ENCODE measurements at places on chromosomes 13 and 19.

- H3K27me3 ChIP-seq = peaks cover 24% of the 10 kb centered on the region
- no peaks in the 10 kb centered on the region for H3K4me1 ChIP-seq
- H3K36me3 ChIP-seq = no peaks in the 10 kb centered on the region
- H3K4me3 ChIP-seq = no peak overlapping the region
- no peak for DNase-seq
Measured at GRCh38 chr19:31445406-31445805, 96.2 kb upstream of the TSHZ3 start.

GRCh38 chr13:27857282-27857681, 62.5 kb upstream of the PDX1 start:
- DNase-seq = no peak
- H3K36me3 ChIP-seq = no peaks in the 10 kb centered on the region
- no peak overlapping the region for H3K27ac ChIP-seq
- peaks cover 43% of the 10 kb centered on the region for H3K27me3 ChIP-seq
- H3K4me1 ChIP-seq = no peaks in the 10 kb centered on the region
- H3K4me3 ChIP-seq = no peak overlapping the region

DNA sequence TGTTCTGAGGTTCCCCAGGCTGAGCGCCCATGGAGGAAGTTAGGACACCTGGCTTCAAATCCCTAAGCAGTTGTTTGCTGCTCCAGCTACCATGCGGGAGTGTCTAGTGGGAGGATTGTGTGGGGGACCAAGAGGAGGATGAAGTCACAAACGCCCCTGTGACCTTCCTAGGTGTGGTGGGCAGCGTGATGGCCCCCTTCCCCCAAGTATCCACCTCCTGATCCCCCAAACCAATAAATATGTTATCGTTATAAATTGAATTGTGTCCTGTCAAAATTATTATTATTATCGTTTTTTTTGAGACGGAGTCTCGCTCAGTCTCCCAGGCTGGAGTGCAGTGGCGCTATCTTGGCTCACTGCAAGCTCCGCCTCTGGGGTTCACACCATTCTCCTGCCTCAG, at the start of gene SLC25A41:
Gene SLC25A41, minus strand, starts transcription at position 101 of the 400 bp plus-strand sequence. Its CDS starts 70 bp downstream, at position 31.
- no peaks in the 10 kb centered on the region for H3K27me3 ChIP-seq
- H3K36me3 ChIP-seq = no peaks in the 10 kb centered on the region
- no peak for DNase-seq
- H3K27ac ChIP-seq = no peak within 1 kb of the TSS
- H3K4me3 ChIP-seq = no peak within 1 kb of the TSS

GRCh38 chr19:45099467-45100191, 6.7 kb downstream of the PPP1R37 start:
- peak overlapping the region; percentile 72 for H3K27ac ChIP-seq
- no peak overlapping the region for H3K4me3 ChIP-seq
- no peaks in the 10 kb centered on the region for H3K36me3 ChIP-seq

DNA sequence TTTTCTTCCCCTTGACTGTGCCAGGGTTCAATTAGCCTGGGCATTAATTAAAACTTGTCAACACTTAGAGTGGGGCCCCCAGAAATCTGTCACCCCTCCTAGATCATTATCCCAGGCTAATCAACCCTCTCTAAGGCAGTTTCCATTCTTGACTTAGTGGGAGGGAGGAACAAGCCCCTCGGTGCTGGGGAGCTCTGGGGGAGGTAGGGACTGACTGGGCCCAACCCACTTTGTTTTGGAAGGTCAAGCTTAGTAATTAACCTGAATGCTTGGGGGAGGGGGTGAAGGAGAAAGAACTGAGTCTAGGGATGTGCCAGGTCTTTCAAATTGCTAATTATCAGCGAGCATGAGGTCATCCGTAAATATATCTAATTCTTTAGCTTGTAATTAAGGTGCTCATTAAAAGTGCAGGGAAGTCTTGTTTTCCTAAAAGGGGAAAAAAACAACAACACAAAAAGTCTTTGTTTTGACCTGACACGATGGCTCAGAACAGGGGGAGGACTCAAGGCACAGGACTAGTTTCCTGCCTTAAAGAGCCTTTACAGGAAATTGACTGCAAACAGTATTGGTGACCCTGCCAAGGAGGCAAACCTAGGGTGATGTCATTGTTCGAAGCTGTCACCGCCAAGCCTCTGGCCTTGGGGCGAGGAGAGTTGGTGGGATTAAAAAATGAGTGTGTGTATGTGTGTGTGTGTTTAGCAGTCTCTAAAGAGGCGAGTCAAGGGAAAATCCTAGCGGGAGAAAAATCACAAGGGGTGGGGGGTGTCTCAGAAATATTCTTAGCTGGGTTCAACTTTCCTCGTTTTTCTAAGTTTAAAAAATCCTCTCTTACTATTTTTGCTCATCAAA, 19.4 kb downstream of the ACTN4 start:
- no peak for DNase-seq
- peaks cover 38% of the 10 kb centered on the region for H3K4me1 ChIP-seq
- peaks cover 10% of the 10 kb centered on the region for H3K27me3 ChIP-seq

DNA sequence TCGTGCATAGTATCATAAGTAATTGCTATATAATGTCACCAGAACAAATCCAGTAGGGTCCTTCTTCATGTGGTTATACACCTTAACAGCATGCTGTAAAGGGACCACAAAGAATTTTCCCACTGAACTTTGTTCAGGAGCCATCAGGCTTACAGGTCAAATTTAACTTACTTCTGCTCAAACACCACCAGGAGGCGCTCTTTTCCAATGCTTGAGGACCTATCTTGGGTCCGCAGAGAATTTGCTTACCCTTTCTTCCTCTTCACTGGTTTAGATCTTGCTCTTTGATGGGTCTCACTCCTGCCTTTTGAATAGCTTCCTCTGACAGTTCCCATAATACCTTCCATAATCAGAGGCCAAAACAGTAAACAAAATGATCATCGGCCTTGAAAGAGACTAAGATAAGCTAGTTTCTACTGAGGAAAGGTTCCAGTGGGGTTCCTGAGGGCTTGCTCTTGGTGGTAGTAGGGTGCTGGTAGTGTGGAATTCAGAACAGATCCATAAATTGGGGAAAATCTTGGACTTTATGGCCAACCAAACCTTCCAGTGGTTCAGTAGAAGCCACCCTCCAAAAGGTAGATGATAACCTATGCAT, 37.4 kb downstream of the SCGB2B2 start:
- H3K27ac ChIP-seq = no peak overlapping the region
- peak; percentile 37 for DNase-seq
- peaks cover 5% of the 10 kb centered on the region for H3K4me1 ChIP-seq
- peaks cover 1% of the 10 kb centered on the region for H3K27me3 ChIP-seq
- no peak overlapping the region for H3K4me3 ChIP-seq

DNA sequence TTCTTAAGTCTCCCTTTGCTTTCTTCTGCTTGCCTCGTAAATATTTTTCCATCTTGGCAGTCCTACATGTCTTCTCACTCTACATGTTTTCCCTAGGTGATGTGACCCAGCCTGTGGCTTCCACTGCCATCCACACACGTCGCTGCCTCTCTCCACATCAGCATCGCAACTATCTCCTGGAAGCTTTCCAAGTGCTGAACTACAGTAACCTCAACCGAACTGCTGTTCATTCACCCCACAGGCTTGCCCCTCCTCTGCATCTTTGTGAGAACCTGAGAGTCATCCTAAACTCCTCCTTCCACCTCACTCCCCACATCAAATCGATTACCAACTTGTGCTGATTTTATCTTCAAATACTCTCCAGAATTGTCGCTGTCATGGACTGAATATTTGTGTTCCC, 41.2 kb upstream of the USPL1 start:
- DNase-seq = peak; percentile 75
- no peak overlapping the region for H3K27ac ChIP-seq
- H3K4me3 ChIP-seq = peak overlapping the region; percentile 16
- H3K27me3 ChIP-seq = no peaks in the 10 kb centered on the region
- peaks cover 26% of the 10 kb centered on the region for H3K4me1 ChIP-seq

GRCh38 chr13:106916329-106916976, 348.5 kb upstream of the ARGLU1 start:
- peak overlapping the region; percentile 62 for H3K4me3 ChIP-seq
- no peak overlapping the region for H3K27ac ChIP-seq
- DNase-seq = no peak
- H3K36me3 ChIP-seq = no peaks in the 10 kb centered on the region

DNA sequence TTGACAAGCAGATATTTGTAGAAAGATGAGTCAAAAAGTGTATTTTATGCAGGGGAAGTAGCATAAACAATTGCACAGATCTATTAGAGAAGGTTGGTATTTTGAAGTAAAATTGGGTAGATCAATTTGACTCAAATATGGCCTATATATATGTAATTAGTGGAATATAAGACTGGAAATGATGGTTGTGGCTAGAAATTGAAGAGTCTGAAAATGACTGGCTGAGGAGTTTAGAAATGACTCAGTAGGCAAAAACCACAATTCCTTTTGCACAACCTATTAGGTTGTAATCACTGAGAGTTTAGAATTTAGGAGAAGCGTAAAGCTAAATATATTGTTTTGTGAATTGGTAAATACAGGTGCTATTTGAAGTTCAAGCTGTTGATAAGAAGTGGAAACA, 622.6 kb upstream of the PCDH20 start:
- no peak overlapping the region for H3K27ac ChIP-seq
- H3K27me3 ChIP-seq = no peaks in the 10 kb centered on the region
- H3K4me1 ChIP-seq = no peaks in the 10 kb centered on the region
- no peaks in the 10 kb centered on the region for H3K36me3 ChIP-seq
- no peak for DNase-seq
- H3K4me3 ChIP-seq = no peak overlapping the region

GRCh38 chr13:45833242-45833641, 18.3 kb downstream of the SIAH3 start:
- H3K27me3 ChIP-seq = no peaks in the 10 kb centered on the region
- H3K36me3 ChIP-seq = no peaks in the 10 kb centered on the region
- H3K27ac ChIP-seq = no peak overlapping the region

- no peak overlapping the region for H3K4me3 ChIP-seq
- peaks cover 17% of the 10 kb centered on the region for H3K36me3 ChIP-seq
- no peaks in the 10 kb centered on the region for H3K27me3 ChIP-seq
- no peak overlapping the region for H3K27ac ChIP-seq
- no peak for DNase-seq
- peaks cover 4% of the 10 kb centered on the region for H3K4me1 ChIP-seq
Measured at GRCh38 chr13:100428986-100429385, 159.6 kb downstream of the GGACT start.

- H3K27me3 ChIP-seq = peaks cover 12% of the 10 kb centered on the region
- H3K27ac ChIP-seq = peak overlapping the region; percentile 96
- DNase-seq = no peak
Measured at GRCh38 chr19:44499559-44499958, 763 bp downstream of the ZNF180 start.

GRCh38 chr19:53546758-53547513, 9.0 kb downstream of the ZNF331 start:
- peak overlapping the region; percentile 31 for H3K4me3 ChIP-seq
- H3K36me3 ChIP-seq = peaks cover 66% of the 10 kb centered on the region
- no peaks in the 10 kb centered on the region for H3K27me3 ChIP-seq

GRCh38 chr13:32262165-32262564, 53.0 kb downstream of the ZAR1L start:
- H3K36me3 ChIP-seq = no peaks in the 10 kb centered on the region
- no peak for DNase-seq
- H3K4me3 ChIP-seq = no peak overlapping the region
- no peaks in the 10 kb centered on the region for H3K4me1 ChIP-seq
- H3K27me3 ChIP-seq = no peaks in the 10 kb centered on the region

DNA sequence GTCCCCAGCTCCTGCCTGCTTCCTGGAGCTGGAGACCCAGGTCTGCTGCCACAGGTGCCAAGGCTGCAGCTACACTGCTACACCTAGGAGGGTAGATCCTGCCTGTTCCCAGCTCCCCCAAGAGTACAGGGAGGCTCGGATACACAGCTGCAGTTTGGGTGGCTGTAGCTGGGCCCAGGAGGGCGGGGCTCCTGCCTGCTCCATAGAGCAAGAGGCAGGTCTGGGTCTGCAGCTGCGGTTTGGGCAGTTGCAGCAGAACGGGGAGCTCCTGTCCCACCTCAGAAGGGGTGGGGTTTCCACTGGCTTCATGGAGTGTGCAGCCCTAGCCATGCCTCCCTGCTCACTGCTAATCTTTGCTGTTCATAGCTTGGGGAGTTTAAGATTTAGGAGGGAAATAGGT, 199.0 kb downstream of the NUFIP1 start:
- H3K27me3 ChIP-seq = no peaks in the 10 kb centered on the region
- H3K4me3 ChIP-seq = no peak overlapping the region
- H3K36me3 ChIP-seq = no peaks in the 10 kb centered on the region

DNA sequence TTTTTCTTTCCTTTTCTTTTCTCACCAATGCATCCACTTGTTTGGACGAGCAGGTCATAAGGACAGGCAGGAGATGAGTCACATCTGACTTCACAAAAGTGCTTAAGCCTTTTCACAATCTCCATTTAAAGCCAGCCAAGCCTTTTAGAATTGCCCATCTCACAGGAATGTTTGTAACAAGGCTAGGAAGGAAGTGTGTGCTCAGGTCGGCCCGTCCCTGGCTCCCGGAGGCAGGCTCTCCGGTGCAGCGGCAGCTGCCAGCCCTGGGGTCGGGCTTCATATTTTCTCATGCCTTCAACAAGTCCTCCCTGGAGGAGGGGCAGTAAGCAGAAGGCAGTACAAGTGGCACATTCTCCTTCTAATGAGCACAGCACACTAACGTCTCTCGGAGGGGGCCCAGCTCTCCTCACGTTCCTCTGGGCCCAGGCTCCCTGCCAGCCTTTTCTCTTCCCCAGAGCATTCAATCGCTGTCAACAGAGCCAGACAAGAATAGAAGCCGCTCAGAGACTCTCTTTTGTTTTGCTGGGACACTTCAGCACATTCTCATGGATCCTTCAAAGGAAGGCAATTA, 180.5 kb downstream of the COL4A1 start:
- no peaks in the 10 kb centered on the region for H3K36me3 ChIP-seq
- no peak for DNase-seq
- H3K4me3 ChIP-seq = no peak overlapping the region

DNA sequence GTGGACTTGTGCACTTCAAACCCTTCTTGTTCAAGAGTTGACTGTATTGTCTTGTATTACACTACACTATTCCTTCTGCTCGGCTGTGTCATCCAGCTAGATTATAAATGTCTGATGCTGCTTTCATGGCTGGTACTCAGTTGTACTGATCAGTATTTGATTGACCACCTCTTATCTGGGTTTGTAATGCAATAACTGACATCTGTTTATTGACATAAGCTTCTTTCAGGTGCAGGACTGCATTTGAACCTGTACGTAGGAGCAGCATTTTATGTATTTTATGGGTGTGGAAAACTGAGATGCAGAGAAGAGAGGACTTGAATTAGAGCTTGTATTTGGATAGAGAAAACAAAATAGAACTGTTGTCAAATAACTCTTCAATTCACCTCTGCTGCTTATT, 309.2 kb downstream of the FGF9 start:
- no peak for DNase-seq
- H3K27me3 ChIP-seq = no peaks in the 10 kb centered on the region
- no peak overlapping the region for H3K27ac ChIP-seq
- no peak overlapping the region for H3K4me3 ChIP-seq
- H3K4me1 ChIP-seq = no peaks in the 10 kb centered on the region
- H3K36me3 ChIP-seq = no peaks in the 10 kb centered on the region
